ENCODE measurements at places on chromosomes 16 and 17.

DNA sequence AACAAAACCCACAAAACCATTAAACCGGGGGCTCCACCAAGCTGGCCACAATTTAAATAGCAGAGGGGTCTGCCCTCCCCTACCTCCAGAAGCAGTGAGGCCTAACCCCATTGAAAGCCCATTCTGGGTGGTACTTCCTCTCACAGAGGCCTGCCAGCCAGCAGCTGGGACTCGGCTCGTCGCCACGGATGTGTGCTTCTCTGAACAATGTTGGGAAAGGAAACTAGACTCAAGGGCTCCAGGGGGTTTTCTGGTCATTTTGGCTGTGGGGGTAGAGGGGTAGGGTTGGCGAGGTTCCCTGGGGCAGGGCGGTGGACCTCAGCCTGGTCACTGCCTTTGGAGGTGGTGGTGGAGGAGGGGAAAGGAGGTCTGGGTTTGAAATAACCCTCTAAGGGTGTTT, 4.7 kb upstream of the PLCG2 start:
- no peak for DNase-seq

GRCh38 chr16:75377729-75378386, 55.4 kb downstream of the CFDP1 start:
- peak; percentile 4 for DNase-seq

GRCh38 chr16:89097392-89097772, 3.7 kb downstream of the ACSF3 start:
- DNase-seq = no peak

DNA sequence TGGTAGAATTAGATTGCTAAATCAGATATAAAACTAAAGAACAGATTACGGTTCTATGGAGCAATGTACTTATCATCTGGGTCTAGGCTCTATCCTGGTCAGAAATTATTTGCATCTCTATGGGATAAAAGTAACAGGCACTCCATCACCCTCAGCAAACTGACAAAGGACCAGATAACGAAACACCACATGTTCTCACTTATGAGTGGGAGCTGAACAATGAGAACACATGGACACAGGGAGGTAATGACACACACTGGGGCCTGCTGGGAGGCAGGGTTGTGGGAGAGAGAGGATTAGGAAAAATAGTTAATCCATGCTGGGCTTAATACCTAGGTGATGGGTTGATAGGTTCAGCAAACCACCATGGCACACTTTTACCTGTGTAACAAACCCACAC, 61.9 kb downstream of the MPHOSPH6 start:
- no peak for DNase-seq

- DNase-seq = no peak
Observed at GRCh38 chr16:66953462-66954096, 7.5 kb upstream of the CES3 start.

GRCh38 chr16:57694725-57695679, at the start of gene DRC7:
TSS of gene DRC7 (plus strand) at chr16:57694806. CDS start at chr16:57697950, 3,144 bp downstream.
- peak; percentile 94 for DNase-seq

- no peak for DNase-seq
Observed at GRCh38 chr17:62739645-62740388, 68.3 kb downstream of the MARCHF10 start.

DNA sequence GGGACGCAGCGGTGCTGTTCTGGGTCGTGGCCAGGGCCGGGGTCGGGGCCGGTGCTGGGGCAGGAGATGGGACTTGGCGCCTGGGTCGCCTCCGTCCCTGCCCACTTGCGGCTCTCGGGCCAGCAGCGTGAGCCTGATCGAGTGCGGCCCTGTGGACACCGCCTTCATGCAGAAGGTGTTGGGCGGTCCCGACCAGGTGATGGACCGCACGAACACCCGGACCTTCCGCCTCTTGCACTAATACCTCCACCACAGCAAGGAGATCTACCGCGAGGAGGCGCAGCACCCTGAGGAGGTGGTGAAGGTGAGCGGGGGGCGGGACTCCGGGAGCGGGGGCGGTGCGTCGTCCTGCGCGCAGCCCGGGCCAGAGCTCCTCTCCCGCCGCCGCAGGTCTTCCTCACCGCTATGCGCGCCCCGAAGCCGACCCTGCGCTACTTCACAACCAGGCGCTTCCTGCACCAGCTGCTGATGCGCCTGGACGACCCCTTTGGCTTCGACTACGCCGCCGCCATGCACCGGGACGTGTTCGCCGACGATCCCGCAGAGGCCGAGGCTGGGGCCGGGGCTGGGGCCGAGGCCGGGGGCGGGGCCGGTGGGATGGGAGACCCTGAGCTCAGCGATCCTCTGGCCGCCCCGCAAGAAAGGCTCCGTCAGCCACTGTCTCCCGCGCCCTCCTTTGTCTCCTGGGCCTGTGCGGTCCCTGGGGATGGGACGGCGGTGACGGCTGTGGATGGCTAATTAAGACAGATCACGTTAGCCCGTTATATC, 4.5 kb upstream of the HSD17B1 start:
- DNase-seq = no peak

DNA sequence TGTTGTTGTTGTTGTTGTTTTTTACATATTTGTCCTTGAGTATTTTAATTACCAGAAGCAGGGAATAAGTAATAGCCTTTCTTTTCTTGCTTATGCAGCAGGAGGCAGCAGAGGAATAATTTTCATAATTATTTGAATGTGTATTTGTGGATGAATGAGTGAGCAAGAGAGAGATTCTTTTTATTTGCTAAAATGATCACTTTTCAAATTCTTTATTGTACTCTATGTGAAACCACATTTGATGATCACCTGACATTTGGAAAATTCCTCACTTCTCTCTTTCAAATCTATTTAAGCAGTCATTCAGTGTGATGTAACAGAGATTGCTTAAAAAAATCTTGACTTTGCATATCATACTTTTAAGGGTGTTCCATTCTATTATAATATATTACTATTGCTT, 223.6 kb downstream of the BCAS3 start:
- DNase-seq = no peak

GRCh38 chr16:68790130-68790761, 53.1 kb upstream of the TANGO6 start:
- peak; percentile 78 for DNase-seq

- DNase-seq = no peak
Observed at GRCh38 chr16:29831490-29831889, 11.2 kb downstream of the MVP start.

DNA sequence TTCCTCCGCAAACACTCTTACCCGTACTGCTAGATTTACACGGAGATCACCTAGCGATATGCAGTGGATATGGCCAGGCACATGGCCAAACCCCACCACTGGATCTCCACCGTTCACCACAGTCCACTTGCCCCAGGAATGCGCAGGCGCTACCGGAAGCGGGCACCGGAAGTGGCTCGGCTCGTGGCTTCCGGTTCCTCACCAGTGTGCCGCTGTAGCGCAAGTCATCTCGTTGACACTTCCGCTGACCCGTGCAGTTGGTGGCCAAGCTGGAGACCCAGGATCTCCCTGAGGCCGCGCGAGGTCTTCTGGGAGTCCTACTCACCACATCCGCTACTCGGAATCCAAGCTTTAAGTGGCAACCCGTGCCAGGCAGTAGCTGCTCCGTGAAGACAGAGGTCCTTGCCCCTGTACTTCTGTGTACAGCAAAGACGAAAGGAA, 11.5 kb downstream of the ZNF597 start:
- DNase-seq = peak; percentile 96

GRCh38 chr16:24986512-24987303, 28.5 kb downstream of the ARHGAP17 start:
- peak; percentile 77 for DNase-seq

GRCh38 chr17:7636163-7636562, 6.2 kb downstream of the SHBG start:
- no peak for DNase-seq

DNA sequence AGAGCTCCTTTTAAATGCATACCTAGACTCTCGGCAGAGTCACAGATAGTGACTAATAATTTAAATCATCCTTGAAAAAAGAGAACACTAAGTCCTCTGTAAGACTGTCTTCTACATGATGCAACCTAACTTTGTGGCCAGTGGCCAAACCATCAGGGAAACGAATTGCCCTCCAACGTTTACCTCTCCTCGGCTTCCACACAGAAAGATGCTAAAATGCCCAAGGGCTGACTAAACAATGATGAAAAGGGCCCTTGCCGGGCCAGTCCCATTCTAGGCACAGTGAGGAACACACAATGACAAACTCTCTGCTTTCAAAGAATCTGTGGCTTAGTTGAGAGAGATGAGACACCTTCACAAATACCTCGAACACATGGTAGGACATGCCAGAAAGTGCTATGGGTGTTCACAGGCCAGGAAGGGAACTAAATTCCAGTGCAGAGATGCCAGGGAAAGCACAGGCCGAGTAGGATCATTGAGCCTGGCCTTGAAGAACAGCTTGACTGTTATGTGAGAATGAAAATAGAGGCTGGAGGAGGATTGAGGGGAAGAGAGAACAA, 35.3 kb upstream of the PITPNM3 start:
- no peak for DNase-seq

DNA sequence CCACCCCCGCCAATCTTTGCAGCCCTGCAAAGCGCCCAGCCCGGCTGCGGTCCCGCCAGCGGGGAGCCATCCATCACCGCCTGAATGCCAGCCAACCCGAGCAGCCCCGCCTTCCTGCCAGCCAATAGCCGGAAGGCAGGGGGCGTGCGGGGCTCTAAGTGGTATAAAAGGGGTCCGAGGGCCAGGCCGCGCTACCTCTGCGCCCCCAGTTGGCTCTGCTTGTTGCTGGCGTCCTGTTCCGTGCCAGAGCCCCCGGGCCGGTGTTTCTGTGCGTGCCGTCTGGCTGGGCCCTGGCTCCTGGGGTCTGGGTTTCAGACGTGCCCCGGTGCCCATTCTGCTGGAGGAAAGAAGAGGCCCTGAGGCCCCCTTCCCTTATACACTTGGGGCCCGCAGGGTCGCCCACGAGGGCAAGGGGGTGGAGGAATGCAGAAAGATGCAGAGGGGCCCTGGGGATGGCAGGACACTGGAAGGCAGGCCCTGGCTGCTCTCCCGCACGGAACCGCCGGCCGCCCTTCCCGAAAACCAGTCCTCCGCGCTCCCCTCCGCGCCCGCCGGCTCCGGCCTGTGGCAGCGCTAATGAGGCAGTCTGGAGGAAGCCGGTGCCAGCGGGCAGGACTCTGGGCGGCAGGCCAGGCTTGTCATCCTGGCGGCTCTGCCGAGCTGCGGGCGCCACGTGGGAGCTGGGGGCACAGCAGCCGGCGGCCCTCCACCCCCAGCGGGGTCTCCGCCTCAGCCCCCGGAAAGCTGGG, 14.0 kb downstream of the COPZ2 start:
- peak; percentile 67 for DNase-seq

DNA sequence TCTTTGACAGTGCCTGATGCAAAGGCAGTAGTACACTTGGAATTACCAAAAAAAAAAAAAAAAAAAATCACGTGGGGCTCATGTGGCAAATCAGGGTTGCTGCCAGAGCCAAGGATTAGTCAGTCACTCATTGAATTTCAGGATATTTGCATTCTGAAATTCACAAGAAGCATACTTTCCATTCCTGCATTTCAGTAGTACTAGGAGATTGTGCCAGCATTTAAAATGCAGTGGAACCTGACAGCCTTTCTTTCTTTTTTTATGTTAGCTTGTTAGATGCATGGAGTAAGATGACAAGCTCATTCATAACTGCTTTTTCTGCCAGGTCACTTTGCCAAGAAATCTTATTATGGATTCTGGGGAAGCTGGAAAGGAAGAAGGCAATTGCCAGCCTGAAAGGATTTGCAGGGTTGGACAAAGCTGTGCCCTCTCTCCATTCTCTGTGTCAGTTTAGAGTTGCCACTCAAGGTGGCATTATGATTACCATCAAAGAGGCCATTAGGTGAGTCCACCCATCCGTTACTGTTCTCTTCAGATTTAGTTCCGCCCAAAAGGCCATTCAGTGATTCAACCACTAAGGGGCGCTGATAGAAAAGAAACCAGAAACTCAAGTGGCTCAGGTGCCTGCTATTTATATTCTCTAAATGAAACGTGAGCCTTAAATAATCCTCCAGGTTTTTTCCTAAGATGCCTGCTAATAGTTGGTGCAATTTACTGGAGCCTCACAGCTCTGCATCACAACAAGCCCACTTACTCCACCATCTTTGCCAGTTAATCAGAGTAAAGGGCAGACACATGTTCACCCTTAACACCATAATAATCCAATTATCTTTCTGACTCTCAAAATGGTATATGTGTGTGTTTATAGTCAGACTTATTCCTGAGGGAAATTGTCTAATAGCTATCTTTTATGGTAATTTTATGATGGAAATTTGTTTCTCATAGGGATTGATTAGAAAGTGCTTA, 59.0 kb downstream of the TANGO6 start:
- no peak for DNase-seq

DNA sequence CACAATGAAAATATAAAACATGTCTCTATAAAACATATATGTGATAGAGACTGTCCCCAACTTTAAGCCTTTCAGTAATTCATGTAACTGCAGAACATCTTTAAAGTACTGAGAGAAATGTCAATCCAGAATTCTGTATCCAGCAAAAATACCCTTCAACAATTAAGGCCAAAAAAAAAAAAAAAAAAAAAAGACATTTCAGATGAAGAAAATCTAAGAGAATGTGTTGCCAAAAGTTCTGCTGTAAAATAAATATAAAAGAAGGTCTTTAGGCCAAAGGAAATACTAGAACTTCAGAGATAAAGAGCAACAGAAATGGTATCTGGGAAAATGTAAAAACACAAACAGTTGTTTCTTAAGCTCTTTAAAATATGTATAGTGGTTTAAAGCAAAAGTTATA, 17.3 kb downstream of the BPTF start:
- no peak for DNase-seq

- DNase-seq = no peak
Observed at GRCh38 chr16:72666267-72666666, 381.7 kb downstream of the ZFHX3 start.

- no peak for DNase-seq
Observed at GRCh38 chr16:85170066-85170491, 57.8 kb upstream of the CIBAR2 start.

GRCh38 chr16:11915114-11915643, 577 bp downstream of the GSPT1 start:
- peak; percentile 40 for DNase-seq

GRCh38 chr17:59829217-59830006, 63.3 kb downstream of the TUBD1 start:
- peak; percentile 51 for DNase-seq

- DNase-seq = peak; percentile 92
Observed at GRCh38 chr17:58280480-58281217, at the start of gene MPO. TSS of gene MPO (minus strand) at chr17:58280935. CDS start at chr17:58280758, 177 bp downstream.

GRCh38 chr16:4426021-4426684, 485 bp downstream of the DNAJA3 start:
- peak; percentile 38 for DNase-seq

GRCh38 chr17:80291260-80291659, 30.6 kb downstream of the RNF213 start:
- no peak for DNase-seq

Measured in HL-60 (cell line).